ENCODE measurements at places on chromosomes 7 and 10.
A peak's percentile ranks its signal among the peaks of the same experiment; 100 is the strongest.

DNA sequence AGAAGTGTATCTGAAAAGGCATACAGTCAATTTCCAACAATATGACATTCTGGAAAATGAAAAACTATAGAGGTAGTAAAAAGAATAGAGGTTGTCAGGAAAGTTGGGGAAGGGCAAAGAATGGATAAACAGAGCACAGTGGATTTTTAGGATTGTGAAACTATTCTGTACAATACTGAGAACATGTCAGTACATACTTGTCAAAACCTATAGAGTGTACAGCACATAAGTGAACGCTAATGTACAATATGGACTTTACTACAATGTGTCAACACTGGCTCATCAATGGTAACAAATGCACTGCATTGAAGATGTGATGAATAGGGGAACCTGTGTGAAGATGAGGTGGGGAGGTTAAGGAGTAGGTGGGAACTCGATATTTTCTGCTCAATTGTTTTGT is 483.0 kb upstream of the PFKP start:
- no peak for DNase-seq

- DNase-seq, result no peak
Observed at GRCh38 chr7:45515346-45515745, 58.8 kb upstream of the ADCY1 start.

DNA sequence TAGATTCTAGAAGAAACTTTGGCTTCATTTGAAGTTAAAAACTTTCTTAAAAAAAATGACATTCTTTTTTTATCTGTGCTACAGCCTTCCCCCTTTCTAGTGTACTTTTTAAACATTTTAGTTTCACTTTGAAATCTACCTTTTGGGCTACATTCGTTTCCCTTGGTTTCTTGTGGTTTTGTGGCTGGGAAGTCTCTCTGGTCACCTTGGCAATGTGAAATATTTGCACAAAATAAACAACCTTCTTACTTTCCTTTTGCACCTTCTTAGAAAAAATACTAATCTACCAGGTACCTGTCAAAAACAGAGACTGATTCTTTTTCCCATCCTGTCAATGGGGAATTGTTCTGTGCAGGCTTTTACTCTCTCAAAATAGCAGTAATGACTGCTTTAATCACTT is 350.2 kb downstream of the GATA3 start:
- no peak for DNase-seq

- no peak for DNase-seq
Observed at GRCh38 chr10:3347413-3348182, 175.0 kb upstream of the PITRM1 start.

DNA sequence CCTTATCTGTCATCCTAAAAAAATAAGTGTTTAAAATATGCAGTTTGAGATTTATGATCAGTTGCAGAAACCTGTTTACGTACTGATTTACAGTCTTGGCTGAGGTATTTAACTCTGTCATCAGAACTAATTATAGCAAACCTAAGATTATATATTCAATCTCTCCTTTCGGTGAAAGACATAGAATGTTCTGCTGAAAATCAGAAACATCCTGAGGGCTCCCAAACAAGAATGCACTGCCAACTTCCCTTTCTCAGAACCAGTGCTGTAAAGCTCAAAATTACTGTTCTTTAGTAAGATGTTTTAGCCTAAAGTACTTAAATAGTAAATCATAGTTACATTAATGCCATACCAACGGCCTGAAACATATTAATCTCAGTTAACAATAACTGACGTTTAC is 34.3 kb downstream of the FAM204A start:
- DNase-seq, result no peak

DNA sequence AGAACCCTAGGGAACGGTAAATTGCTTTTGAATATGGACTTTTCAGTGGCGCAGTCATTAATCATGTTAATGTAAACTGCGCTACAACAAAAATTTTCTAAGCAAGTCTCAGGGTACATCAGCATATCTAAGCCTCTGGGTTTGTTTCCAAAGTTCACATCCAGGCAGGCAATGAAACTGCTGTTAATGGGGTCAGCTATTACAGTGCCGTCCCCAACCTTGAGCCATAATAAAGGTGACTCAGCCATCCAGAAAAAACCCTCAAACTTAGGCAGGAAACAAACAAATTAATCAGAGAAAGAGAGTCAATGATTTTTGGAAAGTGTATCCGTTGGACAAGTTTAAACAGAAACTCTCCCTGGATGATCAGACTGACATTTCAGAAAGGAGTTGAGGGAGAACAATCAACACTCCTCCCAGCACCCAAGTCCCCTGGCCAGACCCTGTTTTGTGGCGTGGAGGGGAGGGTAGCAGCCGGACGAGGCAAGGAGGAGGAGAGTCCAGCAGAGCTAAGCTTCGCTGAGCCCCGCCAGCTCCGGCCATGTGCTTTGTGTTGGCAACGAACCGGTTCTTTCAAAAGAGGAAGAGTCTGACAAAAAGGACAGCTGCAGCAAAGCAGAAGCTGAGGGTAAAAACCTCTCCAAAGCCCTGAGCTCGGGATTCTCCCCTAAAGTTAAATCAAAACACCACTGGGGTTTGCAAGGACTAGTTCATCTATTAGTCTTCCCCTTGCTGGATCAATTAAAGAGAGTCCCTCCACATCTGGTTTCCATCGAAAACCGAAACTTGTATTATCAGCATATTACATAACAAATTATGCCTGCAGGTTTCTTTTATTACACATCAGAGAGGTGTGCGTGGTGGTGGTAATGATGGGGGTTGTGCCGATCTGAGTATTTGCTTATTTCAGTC is 3.6 kb downstream of the FAM53B start:
- peak; percentile 69 for DNase-seq

GRCh38 chr10:125555267-125555666 is 127.7 kb downstream of the TEX36 start:
- no peak for DNase-seq

DNA sequence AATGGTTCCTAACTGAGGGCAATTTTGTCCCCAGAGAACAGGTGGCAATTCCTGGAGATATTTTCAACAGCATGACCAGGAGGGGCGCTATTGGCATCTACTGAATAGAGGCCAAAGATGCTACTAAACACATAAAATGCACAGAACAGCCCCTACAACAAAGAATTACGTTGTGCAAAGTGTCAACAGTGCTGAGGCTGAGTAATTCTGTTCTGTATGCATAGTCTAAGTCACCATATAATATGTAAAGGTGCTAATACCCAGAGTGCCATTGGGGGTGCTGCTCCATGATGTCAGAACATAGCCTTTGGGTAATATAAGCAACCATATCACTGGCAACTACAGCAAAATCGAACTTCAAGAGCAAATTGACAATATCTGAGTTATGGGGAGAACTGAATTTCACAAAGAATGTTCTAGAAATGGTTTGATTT is 213.3 kb upstream of the PHYHIPL start:
- no peak for DNase-seq

DNA sequence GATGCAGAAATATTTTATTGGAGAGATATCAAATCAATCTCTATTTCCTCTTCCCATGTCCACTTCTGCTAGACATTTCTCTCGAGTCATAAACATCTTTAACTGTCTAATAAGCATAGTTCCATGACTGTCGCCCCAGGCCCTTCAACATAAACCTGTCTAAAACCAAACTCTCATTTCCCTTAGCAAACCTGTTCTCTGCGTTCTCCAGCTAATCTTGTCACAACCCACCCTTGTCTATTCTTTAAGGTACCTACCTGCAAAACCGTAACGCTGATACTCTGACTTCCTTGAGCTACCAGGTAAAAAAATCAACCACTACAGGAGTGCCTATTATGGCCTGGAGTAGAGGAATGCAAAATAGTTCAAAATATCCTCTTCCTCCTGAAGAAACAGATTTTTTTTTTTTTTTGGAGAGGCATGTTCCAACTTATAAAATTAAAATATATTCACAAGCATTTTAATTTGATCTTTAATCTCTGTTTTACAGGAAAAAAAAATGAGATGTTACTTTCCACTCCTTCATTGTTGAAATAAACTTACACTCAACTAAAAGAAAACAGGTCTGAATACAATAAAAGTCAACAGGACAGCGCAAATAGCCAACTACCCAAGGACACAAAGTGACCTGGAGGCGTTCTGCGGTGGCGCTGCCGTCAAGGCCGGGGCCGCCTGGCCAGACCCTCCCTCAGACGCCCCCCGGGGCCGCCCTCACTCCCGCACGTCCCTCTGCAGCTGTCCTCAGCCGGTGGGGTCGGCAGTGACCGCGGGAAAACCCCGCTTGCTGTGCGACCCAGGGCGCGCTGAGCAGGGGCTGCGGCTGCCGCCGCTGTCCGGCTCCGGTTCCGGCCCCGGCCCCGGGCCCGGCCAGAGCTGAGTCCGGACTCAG is 765 bp downstream of the SLC25A40 start:
- no peak for DNase-seq

GRCh38 chr7:158378978-158379377 is 208.6 kb downstream of the PTPRN2 start:
- no peak for DNase-seq

- no peak for DNase-seq
Observed at GRCh38 chr10:124739119-124739921, 4.9 kb downstream of the FAM53B start.

- DNase-seq, result no peak
Observed at GRCh38 chr7:141664450-141664849, 37.5 kb downstream of the DENND11 start.

DNA sequence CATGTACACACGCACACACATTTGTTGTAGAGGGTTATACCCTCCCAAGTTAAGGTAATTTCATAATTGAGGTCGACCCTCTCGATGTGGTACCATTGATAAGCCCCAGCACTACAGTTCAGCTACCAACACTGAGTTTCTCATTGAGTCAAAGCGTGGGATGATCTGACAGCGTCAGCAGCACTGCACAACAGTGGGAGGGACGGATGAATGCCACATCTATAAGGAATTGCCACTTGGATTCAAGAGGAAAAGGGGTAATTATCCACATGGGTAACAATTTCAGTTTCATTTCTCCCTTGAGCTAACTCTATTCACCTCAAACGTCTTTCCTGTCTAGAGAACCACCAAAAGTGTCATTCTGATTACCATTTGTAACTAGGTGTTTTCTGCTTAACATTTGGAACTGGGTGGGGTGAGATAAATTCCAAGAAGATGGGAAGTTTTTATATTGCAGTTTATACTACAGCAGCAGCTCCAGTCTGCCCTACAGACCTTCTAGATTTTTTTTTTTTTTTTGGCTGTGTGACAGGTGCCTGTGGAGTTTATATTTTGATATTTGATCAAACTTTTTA is 342.9 kb downstream of the AUTS2 start:
- DNase-seq, result no peak

DNA sequence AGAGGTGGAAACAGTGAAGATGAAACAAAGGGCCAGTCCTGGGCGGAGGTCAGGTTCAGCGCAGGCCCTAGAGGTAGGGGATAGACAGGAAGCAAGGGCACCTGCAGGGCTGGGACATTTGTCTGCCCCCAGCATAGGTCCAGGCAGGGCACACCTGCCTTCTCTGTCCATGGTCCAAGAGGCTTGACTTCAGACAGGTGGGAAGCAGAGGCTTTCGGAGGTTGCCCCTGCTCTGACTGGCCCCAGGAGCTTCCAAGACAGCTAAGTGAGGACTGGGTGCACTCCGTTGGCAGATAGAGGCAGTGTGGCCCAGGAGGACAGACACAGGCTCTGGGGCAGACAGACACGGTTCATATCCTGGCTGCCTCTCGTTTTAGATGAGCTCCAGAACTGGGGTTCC is 71.6 kb upstream of the GRB10 start:
- DNase-seq, result no peak

- no peak for DNase-seq
Observed at GRCh38 chr7:50607524-50608125, 42.4 kb upstream of the DDC start.

DNA sequence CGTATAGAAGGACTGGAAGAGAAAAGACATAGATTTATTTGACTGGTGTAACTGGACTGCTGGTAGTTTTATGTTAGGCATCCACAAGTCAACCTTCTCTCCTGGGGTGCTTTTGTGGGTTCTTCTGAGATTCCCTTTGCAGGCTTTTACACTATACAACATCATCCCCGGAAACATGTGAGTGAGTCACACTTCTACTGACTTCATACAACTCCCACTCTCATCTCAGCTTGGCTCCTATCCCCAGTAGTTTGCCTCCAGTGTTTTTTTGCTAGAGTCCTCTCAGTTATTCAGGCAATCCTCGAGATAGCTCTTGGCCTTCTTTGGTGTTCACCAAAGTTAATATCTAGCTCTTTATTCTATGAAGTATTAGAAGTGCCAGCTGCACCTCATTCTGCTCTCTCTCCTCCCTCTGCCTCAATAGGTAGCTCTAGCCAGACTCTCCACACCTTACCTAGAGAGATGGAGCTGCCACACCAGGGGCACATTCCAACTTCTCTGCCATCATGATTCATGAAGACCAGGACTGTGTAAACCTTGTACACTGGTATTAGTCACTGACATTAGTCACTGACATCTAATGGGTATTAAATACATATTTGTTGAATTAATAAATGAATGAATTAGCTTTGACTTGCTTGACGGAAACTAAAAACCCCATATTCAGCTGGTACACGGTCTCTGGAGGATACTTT is 281.9 kb downstream of the PPP1R3A start:
- no peak for DNase-seq

- DNase-seq, result no peak
Observed at GRCh38 chr10:43574906-43575305, 490 bp upstream of the ZNF239 start.

- DNase-seq, result no peak
Observed at GRCh38 chr10:126889421-126889820, 15.8 kb upstream of the DOCK1 start.

- no peak for DNase-seq
Observed at GRCh38 chr7:24905996-24906770, 73.8 kb downstream of the OSBPL3 start.

DNA sequence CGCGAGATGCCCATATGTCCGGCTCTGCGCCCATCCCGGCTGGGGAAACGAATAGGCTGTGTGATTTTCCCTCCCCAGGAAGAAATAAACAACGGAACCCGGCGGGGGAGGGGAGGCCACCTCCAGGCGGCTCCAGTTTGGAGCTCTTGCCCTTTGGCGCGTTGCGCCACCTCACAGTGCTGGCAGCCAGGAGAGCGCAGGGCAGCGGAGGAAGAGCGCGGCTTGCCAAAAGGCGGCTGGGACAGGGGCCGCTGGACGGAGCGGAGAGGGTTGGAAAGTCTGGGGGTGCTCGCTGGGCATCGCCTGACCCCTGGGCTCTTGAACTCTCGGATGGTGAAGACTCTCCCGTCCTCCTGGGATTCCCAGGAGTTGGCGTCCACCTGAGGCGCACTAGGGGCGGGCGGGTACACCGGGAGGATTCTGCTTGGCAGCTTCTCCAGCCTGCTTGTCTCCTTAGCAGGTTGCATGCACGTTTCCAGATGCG is 5.3 kb upstream of the NEUROG3 start:
- DNase-seq, result no peak

GRCh38 chr7:139118805-139119485 is 9.4 kb upstream of the ZC3HAV1 start:
- DNase-seq, result no peak

- no peak for DNase-seq
Observed at GRCh38 chr7:77393261-77393660, 22.9 kb downstream of the GSAP start.

GRCh38 chr7:149864751-149865150 is 9.0 kb upstream of the ATP6V0E2 start:
- no peak for DNase-seq

- no peak for DNase-seq
Observed at GRCh38 chr10:25120188-25120587, 54.6 kb upstream of the GPR158 start.

- DNase-seq, result no peak
Observed at GRCh38 chr10:118412932-118413331, 70.8 kb upstream of the FAM204A start.
